ENCODE measurements at places on chromosomes 4 and X. TPM values are rescaled to one million over a fixed set of nuclear protein-coding genes. Genes with fewer than 3 reads are reported as not detected.

Gene HPRT1
- 14.0 TPM for total RNA-seq

Gene FAM53A
- 2.1 TPM for total RNA-seq

Gene SLC4A4
- total RNA-seq: 0.16 TPM

Gene PNMA6F
- total RNA-seq: not detected

Gene DGKK
- not detected for total RNA-seq

Gene FGFBP1
- not detected for total RNA-seq

GRCh38 chr4:41935652-41936021 is 408 bp downstream of the TMEM33 start:
- DNase-seq: peak; percentile 56

GRCh38 chr4:176788971-176789370 is 3.8 kb downstream of the VEGFC start:
- DNase-seq: no peak

GRCh38 chr4:109615742-109616141 is 55.7 kb downstream of the MCUB start:
- no peak for DNase-seq

DNA sequence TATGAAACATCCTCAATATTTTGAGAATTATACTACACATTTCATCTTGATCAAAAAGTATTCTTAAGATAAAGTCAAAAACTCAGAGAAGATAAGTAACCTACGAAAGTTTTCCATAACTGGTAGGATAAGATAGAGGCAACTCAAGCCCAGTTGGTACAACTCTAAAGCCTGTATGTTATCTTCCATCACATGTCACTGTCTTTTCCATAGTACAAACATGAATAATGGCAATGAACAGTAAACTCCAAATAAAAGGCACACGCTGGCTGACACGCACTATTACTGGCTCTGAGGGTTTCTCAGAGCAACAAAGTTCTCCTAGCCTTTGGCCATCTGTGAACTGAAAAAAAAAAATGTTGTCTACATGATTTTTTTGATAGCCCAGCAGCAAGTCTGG is 27.2 kb downstream of the LIN54 start:
- DNase-seq: no peak

All from SK-MEL-5 (cell line).